CD14-positive monocyte (primary cell): ENCODE measurements at places on chromosomes 7 and 10. TPM values are rescaled to one million over a fixed set of nuclear protein-coding genes. Genes with fewer than 3 reads are reported as not detected.

DNA sequence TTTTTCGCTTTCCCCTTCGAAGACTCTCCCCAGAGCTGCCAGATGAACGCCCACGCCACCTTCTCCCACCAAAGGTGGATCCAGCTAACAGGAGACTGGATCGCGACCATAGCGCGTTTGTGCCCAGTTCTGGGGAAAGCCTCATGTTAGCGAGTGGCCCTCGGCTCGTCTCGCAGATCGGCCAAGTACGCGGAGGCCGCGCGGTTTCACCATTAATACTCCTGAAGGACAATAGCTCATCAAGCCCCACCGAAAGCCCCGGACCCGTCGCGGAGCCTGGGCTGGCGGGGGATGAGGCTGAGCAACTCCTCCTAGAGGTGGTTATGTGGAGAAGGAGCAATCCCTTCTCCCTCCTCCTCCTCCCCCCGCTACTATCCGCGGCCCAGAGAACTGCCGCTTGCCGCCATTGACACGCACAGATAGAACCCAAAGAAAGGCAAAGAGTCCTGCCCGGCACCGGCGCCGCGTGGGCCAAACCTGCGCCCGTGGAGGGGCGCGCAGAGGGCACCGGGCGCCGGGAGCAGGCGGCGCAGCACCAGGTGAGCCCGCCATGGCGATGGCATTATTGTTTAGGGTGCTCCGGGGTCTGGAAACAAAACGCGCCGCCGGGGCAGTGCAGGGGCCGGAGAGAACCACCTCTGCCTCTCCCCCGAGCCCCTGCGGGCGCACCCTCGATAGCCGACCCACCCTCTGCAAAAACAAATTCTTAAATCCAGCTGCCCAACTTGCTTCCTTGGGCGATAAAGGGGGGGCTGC lies at the start of gene MACROH2A2:
TSS of gene MACROH2A2 (plus strand) at position 385 of the 756 bp plus-strand sequence. CDS start 22,813 bp downstream, outside the sequence.
- peaks cover 9% of the 10 kb centered on the region for H3K4me1 ChIP-seq
- DNase-seq: no peak
- H3K4me3 ChIP-seq: peak within 1 kb of the TSS; percentile 64
- H3K27me3 ChIP-seq: peaks cover 28% of the 10 kb centered on the region

GRCh38 chr7:85023066-85023712 lies 163.7 kb downstream of the SEMA3D start:
- H3K27me3 ChIP-seq: no peaks in the 10 kb centered on the region
- H3K36me3 ChIP-seq: no peaks in the 10 kb centered on the region
- no peak overlapping the region for H3K27ac ChIP-seq
- H3K4me1 ChIP-seq: no peaks in the 10 kb centered on the region

DNA sequence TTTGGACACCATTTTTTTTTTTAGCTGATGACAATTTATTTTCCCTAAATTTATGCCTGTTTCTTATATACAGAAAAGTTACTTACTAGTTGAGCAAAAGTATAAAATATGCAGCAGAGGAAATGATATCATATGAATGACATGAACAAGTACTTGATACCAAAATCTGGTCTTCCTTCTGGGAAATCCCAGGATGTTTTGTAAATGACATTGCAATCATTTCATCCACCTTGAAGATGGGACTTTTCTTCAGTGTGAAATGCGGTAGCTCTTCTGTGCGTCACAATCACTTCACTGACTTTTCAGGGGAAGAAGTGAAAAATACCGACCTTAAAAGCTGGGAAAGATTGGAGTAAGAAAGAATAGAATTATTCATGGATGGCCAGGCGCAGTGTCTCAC lies 23.8 kb downstream of the C1QL3 start:
- H3K36me3 ChIP-seq: peaks cover 11% of the 10 kb centered on the region
- no peaks in the 10 kb centered on the region for H3K4me1 ChIP-seq
- H3K4me3 ChIP-seq: no peak overlapping the region
- no peak overlapping the region for H3K27ac ChIP-seq
- H3K27me3 ChIP-seq: no peaks in the 10 kb centered on the region
- DNase-seq: no peak

GRCh38 chr10:74418285-74418872 lies 267.4 kb downstream of the ADK start:
- H3K27ac ChIP-seq: no peak overlapping the region
- H3K27me3 ChIP-seq: no peaks in the 10 kb centered on the region
- H3K4me1 ChIP-seq: no peaks in the 10 kb centered on the region
- H3K4me3 ChIP-seq: no peak overlapping the region
- DNase-seq: no peak

DNA sequence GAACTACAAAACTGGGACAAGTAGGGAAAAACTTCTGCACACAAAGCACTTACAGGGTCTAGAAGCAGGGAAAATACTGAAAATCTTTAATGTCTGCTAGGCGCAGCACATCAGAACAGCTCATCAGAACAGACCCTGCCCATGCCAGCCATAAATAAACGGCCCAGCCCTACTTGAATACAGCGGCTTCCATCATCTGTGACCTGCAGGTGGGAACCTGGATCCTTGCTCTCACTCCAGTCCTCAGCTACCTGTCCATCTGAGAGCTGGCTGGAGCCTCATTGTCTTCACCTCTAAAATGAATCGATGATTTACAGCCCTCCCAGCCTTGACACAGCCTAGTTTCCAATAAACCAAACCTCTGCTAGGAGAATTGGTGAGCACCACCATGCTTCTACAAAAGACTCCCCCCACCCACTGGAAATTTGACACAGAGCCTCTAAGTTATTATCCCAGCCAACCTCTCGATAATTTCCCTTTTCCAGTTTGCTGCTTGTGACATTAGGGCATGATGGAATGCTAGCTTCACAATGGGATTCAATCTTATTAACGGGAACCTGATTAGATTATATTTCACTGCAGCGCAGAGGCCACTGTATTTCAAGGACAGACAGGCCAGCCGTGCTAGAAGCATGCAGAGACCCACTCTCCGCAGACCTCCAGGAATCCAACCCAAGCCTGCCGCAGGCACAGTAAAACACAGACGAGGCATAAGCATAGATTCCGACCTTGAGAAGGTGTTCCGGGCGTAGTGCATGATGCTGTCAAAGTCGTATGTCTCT lies 61.6 kb upstream of the OPALIN start:
- DNase-seq: no peak
- H3K27me3 ChIP-seq: no peaks in the 10 kb centered on the region
- H3K4me1 ChIP-seq: peaks cover 26% of the 10 kb centered on the region
- no peak overlapping the region for H3K27ac ChIP-seq
- no peaks in the 10 kb centered on the region for H3K36me3 ChIP-seq

The COL17A1 gene
- polyA plus RNA-seq: not detected in 2 replicates
